Brain (organoid and tissue), 16 donors: ENCODE measurements at places on chromosomes 13 and 19.

DNA sequence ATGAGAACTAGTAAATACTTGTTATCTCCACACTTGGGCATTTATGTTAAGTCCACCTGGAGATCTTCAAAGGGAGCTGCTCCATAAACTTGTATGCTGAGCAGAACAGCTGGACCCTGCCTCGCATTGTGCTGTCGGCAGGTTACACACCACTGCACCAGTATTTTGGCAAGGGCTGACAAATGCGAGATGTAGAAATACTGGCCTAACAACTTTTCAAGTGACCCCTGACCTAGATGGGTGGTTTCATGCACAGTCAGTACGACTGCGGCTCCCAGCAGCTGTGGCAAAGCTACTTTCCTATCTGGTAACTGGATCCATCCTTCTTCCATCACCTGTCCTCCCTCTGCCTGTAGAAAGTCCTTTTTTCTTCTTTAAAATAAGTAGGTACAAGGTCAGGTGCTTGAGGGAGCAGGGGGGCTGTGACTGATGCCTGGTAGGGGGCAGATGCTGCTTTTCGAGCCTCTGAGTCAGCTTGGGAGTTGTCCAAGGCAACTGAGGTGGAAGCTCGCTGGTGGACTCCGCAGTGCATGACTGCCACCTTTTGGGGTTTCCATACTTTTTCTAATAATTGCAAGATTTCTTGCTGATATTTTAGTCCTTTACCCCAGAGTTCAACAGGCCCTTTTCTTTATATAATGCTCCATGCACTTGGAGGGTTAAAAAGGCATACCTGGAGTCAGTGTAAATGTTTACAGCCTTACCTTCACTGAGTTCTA is 86.8 kb downstream of the SLC25A15 start:
- no peak for DNase-seq

DNA sequence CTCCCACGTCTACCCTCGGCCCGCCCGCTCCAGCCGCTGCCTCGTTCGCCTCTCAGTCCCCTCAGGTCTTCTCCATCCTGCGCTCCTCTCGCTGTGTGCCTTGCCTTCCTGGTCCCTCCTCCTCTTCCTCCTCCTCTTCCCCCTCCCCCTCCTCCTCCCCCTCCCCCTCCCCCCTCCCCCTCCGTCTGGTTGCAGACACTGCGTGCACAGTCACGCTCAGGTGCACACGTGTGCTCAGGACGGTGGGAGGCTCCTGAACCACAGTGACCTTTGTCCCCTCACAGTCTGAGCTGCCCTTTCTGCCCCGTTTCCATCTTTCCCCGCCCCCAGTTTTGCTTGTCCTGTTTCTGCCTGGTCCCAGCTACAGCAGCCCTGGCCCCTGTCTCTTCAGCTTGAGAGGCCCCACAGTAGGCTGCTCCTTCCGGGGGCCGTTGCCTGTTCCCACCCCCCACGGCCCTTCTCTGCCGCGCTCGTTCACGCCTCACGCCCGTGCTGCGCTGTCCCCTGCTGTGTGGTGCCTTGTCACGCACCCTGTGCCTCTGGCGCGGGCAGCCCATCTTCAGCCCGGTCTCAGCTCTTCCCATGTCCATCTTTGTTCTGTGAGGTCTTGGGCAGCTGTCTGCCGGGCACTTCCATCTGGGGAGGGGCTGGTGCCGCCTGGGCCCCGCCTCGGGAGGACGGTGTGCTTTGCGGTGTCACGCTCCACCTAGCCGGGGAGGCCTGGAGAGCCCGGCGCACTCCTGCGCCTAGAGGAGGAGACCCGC is 13.8 kb upstream of the RPS15 start:
- no peak for DNase-seq

GRCh38 chr19:29614780-29615179 is 8.7 kb downstream of the POP4 start:
- DNase-seq, result no peak

DNA sequence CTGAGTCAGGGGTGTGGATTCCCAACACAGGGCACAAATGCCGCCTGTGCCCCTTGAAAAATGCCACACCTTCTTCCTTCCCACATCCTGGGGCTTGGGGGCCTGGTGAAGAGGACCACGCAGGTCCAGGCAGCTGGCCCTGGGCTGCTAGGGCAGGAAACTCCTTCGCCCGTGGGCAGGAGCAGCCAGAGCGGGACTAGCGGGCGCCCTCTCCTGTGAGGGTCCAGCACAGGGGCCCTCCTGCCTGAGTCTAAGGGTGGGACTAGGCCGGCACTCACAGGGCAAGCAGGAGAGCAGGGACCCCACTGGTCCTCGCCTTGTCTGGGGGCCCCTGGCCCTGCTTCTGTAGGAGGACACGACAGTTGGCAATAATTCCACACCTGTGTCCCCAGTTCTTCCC is 7.5 kb upstream of the CEBPA start:
- DNase-seq, result no peak

GRCh38 chr13:50140153-50140552 is 124.9 kb downstream of the KCNRG start:
- DNase-seq, result no peak

- peak; percentile 22 for DNase-seq
Observed at GRCh38 chr13:23321535-23322241, 111.8 kb downstream of the SACS start.

- DNase-seq, result no peak
Observed at GRCh38 chr13:59706101-59706976, 457.4 kb downstream of the DIAPH3 start.

GRCh38 chr19:10501971-10502523 is 1.1 kb downstream of the KEAP1 start:
- DNase-seq, result peak; percentile 80

DNA sequence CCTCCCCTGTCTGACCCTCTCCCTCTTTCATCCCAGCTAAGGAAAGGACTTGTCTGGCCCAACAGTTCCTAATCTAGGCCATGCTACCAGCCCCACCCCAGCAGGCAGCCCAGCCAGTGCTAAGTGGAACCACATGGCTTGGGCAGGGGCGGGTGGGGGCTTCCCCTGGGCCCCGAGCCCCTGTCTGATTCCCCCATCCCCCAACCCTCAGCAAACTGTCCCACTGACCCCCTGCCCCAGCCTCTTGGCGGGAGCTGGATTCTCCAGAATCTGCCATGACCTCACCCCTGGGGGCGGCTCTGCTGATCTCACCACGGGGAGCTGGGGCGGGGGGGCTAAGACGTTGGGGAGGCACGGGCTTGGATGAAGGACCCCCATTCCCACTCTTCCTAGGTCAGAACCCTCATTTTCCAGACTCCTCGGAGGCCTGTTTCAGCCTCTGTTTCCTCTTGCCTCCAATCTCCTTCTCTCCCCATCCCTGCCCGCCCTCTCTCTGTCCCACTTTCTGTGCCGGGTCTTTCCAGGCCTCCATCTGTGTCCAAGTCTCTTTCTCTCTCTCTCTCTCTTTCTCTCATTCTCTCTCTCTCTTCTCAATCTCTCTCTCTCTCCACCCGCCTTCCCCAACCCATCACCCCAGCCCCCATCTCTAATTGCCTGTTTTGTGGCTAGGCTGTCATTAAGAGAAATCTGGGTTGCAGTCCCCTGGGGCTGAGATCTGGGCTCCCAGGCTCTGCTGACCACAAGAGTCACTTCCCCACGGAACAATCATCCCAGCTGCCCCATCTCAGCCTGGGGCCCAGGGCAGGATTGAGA is 2.7 kb downstream of the COL5A3 start:
- no peak for DNase-seq

GRCh38 chr19:2478756-2479555 is 3.0 kb downstream of the GADD45B start:
- no peak for DNase-seq

GRCh38 chr13:51865838-51866237 is 4.1 kb downstream of the CCDC70 start:
- no peak for DNase-seq

DNA sequence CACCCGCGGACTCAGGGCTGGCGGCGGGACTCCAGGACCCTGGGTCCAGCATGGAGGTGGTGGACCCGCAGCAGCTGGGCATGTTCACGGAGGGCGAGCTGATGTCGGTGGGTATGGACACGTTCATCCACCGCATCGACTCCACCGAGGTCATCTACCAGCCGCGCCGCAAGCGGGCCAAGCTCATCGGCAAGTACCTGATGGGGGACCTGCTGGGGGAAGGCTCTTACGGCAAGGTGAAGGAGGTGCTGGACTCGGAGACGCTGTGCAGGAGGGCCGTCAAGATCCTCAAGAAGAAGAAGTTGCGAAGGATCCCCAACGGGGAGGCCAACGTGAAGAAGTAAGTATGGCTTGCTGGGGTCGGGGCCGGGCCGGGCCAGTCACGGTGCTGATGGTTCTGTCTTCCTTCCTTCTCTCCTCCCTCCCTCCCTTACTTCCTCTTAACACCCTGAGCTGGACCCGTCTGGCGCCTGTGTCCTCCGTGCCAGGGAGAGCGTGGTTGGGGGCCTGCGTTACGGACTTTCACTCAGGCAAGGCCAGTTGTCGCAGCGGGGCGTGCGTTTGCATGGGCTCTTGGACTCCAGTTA is 1.4 kb downstream of the STK11 start:
- no peak for DNase-seq

DNA sequence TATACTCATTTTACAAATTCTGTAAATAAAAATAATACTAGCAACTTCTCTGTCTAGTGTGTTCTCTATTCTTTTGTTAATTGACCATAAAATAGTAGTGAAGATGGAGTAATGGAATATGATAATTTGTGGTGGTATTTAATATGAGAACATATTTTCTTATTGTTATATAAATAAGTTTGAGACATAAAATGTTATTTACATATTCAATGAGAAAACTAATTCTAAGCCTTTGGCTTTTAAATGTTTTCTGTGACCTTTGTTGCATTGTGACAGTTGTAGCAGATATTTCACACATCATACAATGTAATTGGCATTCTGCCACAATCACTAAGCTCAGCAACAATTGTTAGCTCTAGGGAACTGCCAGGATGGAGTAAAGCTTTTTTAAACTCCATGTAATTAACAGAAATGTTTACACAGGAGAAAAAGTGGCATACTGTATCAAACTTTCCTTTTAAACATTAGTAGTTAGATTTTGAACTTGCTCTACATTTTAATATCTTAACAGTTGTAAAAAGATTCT is 562.1 kb upstream of the PCDH9 start:
- DNase-seq, result peak; percentile 40

DNA sequence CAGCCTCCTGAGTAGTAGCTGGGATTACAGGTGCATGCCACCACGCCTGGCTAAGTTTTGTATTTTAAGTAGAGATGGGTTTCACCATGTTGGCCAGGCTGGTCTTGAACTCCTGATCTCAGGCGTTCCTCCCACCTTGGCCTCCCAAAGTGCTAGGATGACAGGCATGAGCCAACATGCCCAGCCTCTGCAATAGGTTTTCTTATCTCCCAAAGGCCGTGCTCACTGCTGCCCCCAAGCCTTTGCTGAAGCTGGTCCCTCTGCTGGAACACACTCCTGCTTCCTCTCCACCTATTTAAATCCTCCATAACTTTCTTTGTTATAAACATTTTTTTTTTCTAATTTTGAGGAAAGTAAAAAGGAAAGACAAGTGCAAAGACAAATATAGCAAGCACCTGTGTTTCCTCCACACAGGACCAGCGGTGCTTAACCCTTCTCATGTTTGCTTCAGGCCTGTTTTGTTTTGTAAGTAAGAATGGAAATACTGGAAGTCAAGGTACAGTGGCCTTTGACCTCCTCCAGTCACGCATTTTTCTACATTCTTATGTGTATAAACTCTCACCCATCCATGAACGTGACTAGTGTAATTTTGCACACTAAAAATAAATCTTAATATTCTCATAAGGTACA is 14.5 kb upstream of the TNFAIP8L1 start:
- no peak for DNase-seq

GRCh38 chr13:24033527-24034302 is 126.8 kb upstream of the SPATA13 start:
- DNase-seq, result no peak

GRCh38 chr13:25541434-25542123 is 169.8 kb downstream of the ATP8A2 start:
- DNase-seq, result no peak
